ENCODE measurements at places on chromosomes 3 and 15.

DNA sequence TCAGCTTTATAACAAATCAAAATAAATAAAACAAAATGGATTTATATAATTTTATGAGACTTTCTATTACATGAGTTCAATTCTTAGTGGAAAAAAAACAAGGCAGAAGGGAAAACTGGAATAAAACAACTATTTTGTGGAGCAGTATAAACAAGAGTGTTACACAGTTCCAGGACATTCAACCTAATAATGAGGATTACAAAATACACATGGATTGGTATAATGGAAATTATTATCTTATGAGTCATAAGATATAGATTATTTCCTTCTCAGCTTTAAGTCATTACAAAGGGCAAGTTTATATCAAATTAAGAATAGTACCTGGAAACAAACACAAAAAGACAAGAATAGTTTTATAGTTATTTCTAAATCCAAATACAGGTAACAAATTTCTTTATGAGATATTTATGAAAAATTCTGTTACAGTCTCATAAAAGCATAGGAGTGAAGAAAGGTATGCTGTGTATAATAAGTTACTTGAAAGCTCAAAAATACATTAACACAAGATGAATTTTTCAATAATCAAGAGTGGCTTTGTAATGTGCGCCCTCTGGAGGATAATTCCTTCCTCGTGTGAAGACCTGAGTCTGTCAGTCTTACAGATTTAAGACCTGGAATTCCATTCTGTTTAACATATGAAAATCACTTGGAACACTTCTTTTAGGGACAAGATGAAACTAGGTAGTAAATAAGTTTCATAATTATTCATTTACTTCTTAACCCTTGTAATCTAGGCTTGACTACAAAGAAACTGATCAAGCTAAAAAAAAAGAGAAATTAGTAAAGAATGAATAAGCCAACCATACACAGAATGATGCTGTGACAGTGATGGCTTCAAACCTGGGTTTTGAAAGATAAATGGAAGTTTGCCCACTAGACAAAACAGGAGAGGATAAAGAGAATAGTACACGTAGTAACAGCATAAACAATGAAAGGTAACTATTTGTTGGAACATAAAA is 9.5 kb downstream of the COPS2 start:
- no peak for DNase-seq

GRCh38 chr3:104750581-104750980 is 616.1 kb upstream of the ALCAM start:
- DNase-seq, result no peak

DNA sequence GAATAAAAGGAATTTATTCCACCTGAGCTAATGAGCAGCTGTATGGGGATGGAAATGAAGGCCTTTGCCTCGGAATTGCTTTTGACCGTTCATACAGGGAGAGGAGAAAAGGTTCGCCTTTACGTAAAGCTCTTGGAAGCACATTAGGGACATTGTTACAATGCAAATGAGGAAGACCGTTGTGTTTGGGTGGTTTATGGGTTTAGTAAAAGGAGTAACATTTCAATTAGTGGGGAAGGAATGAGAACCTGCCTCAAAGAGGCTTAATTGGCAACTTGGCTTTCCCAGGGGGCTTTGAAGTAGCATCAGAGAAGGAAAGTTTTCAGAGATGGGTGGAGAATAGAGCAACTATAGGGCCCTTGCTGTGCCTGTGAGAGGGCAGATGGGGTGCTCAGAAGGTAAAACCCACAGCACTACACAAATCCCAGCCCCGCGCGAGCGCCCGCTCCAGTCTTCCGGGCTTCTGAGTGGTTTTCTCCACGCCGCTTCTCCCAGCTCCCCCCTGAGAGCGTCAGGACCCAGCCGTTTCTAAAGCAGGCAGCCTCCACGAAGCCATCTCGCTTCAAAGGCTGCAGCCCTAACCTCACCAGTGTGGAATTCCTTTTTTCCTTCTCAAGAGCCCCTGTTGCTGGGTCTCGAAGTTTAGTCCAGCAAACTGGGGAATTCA is 192.0 kb upstream of the HES1 start:
- DNase-seq, result no peak

- no peak for DNase-seq
These were observed 507 bp upstream of the MRPL3 start for GRCh38 chr3:131503320-131503635.

DNA sequence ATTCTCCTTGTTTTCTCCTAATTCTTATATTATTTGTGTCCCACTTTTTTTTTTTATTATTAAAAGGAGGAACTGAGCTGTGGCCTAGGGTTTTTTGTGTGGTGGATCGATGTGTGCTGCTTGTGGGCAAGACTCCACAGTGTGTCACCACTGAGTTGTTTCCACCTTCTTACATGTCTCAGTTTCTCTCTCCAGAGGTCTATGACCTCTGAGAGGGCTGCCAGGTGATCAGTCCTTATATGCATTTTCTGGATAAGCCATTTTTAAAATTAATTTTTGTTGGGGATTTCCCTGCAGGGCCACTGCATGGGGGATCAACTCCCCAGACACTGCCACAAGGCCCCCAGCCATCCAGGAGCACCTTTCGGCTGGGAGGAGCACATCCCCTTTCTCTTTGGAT is 27.8 kb downstream of the IQCF6 start:
- no peak for DNase-seq

GRCh38 chr15:58424722-58425121 is 7.1 kb upstream of the LIPC start:
- no peak for DNase-seq

DNA sequence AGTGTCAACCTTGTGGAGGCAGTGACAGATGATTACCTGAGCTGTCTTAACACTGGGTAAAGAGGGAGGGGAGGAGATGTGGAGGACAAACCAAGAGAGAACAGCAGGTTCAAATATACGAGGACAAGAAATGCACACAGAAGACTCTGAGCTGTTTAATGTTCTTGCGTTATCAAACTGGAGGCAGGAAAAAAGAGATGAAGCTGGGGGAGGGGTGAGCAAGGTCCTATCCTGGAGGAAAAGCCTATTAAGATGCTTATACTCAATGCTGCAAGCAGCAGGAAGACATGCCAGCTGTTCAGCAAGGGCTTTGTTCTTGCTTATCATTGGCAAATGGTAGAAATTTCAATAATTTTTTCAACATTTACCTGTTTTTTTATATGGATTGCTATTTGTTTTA is 345.7 kb upstream of the TRIM42 start:
- DNase-seq, result no peak

Measured in CMK (cell line).